Endothelial cell of umbilical vein (primary cell): ENCODE measurements at places on chromosomes 11 and 22. TPM values are rescaled to one million over a fixed set of nuclear protein-coding genes. Genes with fewer than 3 reads are reported as not detected.

- H3K27me3 ChIP-seq: peaks cover 19% of the 10 kb centered on the region
- H3K36me3 ChIP-seq: no peaks in the 10 kb centered on the region
- DNase-seq: no peak
- H3K27ac ChIP-seq: no peak overlapping the region
- peaks cover 14% of the 10 kb centered on the region for H3K4me1 ChIP-seq
Measured at GRCh38 chr22:30216710-30217109, 29.8 kb downstream of the LIF start.

Gene SCUBE1
- 0.07 TPM in 1 of 2 replicates, not detected in the other for polyA plus RNA-seq

GRCh38 chr11:37849706-37850105, 1251.7 kb upstream of the RAG2 start:
- no peaks in the 10 kb centered on the region for H3K36me3 ChIP-seq
- H3K27me3 ChIP-seq: no peaks in the 10 kb centered on the region
- no peak overlapping the region for H3K4me3 ChIP-seq
- no peaks in the 10 kb centered on the region for H3K4me1 ChIP-seq
- no peak for DNase-seq
- no peak overlapping the region for H3K27ac ChIP-seq

DNA sequence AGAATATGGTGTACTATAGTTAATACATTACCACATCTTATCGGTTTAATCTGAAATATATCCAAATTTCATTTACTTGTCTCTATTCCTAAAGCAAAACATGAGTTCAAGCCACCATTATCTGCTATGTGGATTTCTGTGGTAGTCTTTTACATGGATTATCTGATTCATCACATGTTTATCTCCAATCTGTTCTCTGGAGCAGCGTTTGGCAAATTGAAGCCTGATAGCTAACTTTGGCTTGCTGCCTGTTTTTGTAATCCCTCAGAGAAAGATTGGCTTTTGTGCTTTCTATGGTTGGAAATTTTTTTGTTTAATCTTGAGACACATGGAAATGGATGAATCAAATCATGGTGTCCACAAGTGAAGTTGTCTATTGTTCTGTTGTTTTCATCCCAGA, 274.3 kb downstream of the JRKL start:
- no peak overlapping the region for H3K4me3 ChIP-seq
- no peaks in the 10 kb centered on the region for H3K36me3 ChIP-seq
- DNase-seq: no peak
- no peaks in the 10 kb centered on the region for H3K4me1 ChIP-seq

GRCh38 chr22:20299746-20300136, 20.1 kb downstream of the DGCR6L start:
- H3K27me3 ChIP-seq: no peaks in the 10 kb centered on the region
- peak; percentile 45 for DNase-seq
- H3K4me1 ChIP-seq: peaks cover 8% of the 10 kb centered on the region

DNA sequence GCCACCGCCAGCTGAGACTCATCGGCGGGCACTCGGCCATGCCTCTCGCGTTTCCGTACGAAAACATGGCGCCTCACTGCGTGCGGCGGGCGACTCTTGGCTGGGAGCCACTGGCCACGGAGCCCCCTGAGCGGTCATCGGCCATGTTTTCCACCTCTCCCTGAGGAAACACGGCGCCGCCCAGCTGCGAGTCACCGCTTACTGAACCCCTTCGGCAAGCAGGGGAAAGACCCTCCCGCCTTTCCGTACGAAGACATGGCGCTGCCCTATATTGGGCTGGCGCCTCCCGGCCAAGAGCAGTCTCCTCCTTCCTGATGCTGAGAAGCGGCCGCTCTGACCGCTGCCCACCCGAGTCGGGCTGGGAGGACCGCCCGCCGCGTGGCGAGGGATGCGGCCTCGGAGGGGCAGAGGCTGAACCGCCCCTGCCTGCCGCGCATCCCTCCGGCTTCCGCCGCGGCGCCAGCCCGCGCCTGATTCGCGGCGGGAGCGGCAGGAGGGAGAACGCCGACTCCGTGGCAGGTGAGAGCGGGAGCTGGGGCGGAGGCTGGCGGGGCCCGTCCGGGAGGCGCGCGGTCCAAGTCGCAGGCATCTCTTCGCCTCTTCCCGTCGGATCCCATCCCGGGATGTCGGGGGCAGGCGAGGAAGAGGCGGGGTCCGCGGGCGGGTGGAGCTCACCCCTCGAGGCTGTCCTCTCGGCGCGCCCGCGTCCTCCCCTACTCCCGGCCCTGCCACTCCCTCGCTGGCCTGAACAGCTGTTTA, at the start of gene TCP11L1:
Gene TCP11L1, plus strand, starts transcription at position 299 of the 759 bp plus-strand sequence. CDS start 4,202 bp downstream, outside the sequence.
- DNase-seq: peak; percentile 95
- peaks cover 12% of the 10 kb centered on the region for H3K4me1 ChIP-seq
- H3K27ac ChIP-seq: peak within 1 kb of the TSS; percentile 79

Gene OR52I1
- polyA plus RNA-seq: not detected in 2 replicates

Gene SESN3
- polyA plus RNA-seq: 1.3 and 1.6 TPM in 2 replicates

- H3K27me3 ChIP-seq: no peaks in the 10 kb centered on the region
- no peaks in the 10 kb centered on the region for H3K4me1 ChIP-seq
- no peak overlapping the region for H3K4me3 ChIP-seq
Measured at GRCh38 chr11:110112457-110112856, 19.3 kb downstream of the ZC3H12C start.

DNA sequence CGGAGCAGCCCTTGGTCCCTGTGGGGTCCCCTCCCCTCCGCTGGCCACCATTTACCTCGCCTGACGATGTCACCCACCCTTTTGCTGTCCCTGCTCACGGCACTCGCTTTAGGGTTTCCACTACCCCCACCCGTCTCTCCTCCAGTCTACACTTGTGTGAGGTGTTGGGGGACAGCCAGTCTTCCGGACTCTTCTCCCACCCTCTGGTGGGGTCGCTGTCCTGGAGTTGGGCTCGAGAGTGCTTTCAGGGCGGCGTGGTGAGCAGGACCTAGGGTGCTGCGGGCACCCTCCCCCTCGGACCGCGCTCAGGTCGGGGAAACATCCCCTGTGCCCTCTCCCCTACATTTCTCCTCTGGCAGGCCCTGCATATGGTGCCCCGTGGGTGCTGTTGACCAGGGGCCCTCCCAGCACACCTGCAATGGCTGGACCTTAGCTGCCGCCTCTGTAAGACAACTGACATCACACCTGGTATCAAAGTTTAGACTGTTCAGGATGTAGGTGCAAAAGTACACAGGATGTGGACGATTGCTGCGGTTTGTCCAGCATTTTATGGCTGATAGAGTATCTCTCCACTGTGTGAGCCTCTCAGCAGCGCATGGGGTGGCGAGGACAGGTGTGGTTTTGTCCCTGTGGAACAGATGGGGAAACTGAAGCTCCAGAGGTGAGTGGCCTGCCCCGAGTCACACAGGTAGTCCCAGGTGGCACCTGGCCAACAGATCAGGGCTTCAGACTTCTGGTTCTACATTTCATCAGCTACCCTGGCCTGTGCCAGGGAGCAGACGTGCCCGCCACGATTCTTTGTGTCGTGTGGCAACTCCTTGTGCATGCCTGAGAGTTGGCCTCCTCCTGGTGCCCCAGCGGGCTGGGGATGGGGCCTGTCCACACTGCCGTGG, 1.2 kb downstream of the GRK2 start:
- H3K27ac ChIP-seq: no peak overlapping the region
- H3K4me3 ChIP-seq: peak overlapping the region; percentile 72
- H3K4me1 ChIP-seq: peaks cover 38% of the 10 kb centered on the region
- no peak for DNase-seq

DNA sequence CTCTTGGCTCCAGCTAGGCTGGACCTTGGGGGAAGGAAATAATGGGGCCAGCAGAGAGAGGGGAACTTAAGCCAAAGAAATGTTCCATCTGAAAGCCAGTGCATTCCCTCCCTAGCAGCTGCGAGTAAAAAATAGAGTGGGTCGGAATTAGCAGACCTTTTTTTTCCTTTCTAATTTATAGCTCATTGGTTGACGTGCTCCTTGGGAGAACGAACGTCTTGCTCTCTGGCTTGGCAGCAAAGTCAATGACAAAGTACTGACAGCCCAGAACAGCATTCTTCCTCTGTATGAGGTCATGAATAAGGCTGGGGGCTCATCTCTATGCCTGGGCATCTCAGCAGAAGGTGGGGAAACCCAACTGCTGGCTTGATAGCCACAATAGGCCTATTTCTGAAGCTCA, 65.0 kb downstream of the SEZ6L start:
- no peaks in the 10 kb centered on the region for H3K27me3 ChIP-seq
- no peak overlapping the region for H3K4me3 ChIP-seq
- H3K36me3 ChIP-seq: no peaks in the 10 kb centered on the region
- no peaks in the 10 kb centered on the region for H3K4me1 ChIP-seq

Gene LRRC75B
- polyA plus RNA-seq: 15.0 and 22.0 TPM in 2 replicates

Gene OR4X1
- polyA plus RNA-seq: not detected in 2 replicates

Gene TRAPPC4
- 180 and 224 TPM in 2 replicates for polyA plus RNA-seq

DNA sequence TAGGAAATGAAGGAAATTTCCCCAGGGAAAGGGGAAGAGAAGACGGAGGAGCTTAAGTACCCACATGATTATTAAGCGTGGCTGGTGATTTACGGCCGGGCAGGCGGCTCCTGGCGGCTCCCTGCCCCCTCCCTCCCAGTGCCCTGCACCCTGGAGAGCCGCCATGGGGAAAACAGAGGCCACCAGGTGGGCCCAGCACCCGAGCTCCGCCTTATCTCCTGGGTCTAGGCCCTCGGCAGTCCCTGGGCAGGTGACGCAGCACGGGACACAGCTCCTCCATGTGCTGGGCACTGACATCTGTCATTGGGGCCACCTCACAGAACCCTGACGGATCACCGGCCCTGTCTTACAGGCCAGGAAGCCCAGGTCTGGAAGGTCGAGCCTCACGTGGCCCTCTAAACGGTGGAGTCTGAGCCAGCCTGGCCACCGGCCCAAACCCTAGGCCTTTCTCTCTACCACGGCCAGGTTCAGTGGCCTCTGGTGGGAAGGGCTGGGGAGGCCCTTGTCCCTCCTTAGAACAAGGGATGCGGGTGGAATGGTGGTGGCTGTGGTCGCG, 60.2 kb upstream of the PPARA start:
- no peak for DNase-seq
- peak overlapping the region; percentile 32 for H3K27ac ChIP-seq
- no peak overlapping the region for H3K4me3 ChIP-seq
- peaks cover 52% of the 10 kb centered on the region for H3K4me1 ChIP-seq

Gene OR56A5
- polyA plus RNA-seq: not detected in 2 replicates

Gene RAB36
- 3.1 and 3.3 TPM in 2 replicates for polyA plus RNA-seq

DNA sequence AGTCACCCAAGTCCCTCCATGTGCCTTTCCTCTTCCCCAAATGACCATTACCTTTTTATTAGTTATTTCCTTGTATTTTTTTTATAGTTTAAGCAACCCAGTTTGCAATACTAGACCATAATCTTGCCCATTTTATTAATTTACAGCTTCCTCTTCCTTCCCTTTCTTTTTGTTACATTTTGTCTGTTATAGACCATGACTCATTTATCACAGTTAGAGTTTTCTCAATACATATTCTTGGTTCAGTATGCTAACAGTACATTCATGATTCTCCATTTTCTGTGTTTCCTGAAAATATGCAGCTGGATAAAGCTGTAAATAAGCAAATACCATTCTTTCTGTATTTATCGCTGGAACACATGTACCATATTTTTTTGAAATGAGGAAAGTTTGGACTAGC, 376.7 kb upstream of the RAG2 start:
- DNase-seq: no peak
- no peak overlapping the region for H3K27ac ChIP-seq
- no peaks in the 10 kb centered on the region for H3K4me1 ChIP-seq
- H3K36me3 ChIP-seq: no peaks in the 10 kb centered on the region
- H3K27me3 ChIP-seq: no peaks in the 10 kb centered on the region

Gene OR2D2
- polyA plus RNA-seq: 0.08 and 0.18 TPM in 2 replicates

DNA sequence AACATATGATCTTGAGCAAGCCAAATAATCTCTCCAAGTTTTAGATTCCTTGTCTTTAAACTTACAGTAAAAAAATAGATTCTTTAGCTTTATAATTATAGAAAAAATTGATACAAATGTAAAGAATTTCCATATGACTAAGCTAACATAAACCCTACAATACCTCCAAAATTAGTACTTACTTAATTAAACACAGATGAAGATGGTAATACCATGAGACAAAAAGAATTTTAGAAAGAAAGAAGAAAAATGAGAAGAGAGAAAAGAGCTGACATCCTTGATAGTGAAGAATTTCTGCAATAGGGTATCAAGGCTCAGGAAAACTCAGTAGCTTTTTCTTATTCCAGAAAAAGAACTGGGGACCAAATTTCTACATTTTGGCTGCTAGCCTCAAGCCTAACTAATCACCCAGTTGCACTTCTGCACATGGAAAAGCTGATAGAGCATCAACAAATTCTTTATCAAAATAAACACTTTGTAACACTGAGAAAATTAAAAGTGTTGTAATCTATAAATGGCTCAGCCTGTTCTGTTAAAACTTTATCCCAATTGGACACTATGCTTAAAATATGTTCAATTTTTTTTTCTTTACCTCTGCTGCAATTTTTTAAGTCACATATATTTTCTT, 24.7 kb upstream of the SOX6 start:
- no peaks in the 10 kb centered on the region for H3K4me1 ChIP-seq
- no peaks in the 10 kb centered on the region for H3K27me3 ChIP-seq
- no peak overlapping the region for H3K27ac ChIP-seq
- H3K4me3 ChIP-seq: no peak overlapping the region

DNA sequence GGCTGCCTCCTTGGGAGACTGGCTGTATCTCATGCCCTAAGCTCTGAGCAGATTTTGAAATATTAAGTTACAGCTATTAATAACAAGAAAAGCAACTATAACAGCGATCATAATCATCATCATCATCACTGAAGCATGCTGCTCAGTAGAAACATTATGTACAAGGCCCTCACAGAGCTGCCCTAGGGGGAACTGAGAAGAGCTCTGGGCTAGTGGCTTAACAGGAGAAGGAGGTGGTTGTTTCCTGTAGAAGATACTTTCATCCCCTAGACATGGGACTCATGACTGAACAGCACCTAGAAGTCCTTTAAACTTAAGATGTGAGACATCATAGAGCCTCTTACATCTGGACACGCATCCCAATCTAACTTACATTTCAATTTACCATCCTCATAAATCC, 332.8 kb upstream of the PLET1 start:
- no peaks in the 10 kb centered on the region for H3K27me3 ChIP-seq
- no peaks in the 10 kb centered on the region for H3K36me3 ChIP-seq

- no peaks in the 10 kb centered on the region for H3K4me1 ChIP-seq
- H3K36me3 ChIP-seq: peaks cover 3% of the 10 kb centered on the region
- H3K27ac ChIP-seq: no peak overlapping the region
- no peak for DNase-seq
- H3K27me3 ChIP-seq: no peaks in the 10 kb centered on the region
Measured at GRCh38 chr11:17287058-17287457, 10.5 kb downstream of the NUCB2 start.

GRCh38 chr22:34797826-34798225, 268.1 kb upstream of the ISX start:
- DNase-seq: no peak
- H3K27ac ChIP-seq: no peak overlapping the region
- no peak overlapping the region for H3K4me3 ChIP-seq
- H3K27me3 ChIP-seq: no peaks in the 10 kb centered on the region

Gene ANO1
- 0.03 and 0.08 TPM in 2 replicates for polyA plus RNA-seq

Gene MSANTD4
- 3.3 and 3.9 TPM in 2 replicates for polyA plus RNA-seq

Gene GRIK4
- polyA plus RNA-seq: 0.81 and 1.1 TPM in 2 replicates
